ENCODE measurements at places on chromosomes 12 and 14.

DNA sequence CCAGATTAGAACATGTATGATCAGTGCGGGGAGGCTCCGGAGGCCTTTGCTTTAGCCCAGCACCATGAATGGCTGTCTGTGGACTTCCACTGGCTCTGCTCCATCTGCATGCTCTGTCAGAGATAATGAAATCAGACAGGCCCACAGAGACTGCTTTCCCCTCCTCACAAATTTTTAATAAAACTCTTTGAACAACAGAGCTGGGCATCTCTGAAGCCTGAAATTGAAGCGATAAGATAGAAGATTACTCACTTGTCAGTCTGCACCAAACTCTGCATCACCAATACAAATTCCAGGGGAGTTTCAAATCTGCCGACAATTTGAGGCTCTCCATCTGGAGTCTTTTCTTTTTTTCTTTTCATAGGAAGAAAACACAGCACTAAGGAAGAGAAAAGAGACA, 110.0 kb downstream of the DYRK2 start:
- DNase-seq = no peak

DNA sequence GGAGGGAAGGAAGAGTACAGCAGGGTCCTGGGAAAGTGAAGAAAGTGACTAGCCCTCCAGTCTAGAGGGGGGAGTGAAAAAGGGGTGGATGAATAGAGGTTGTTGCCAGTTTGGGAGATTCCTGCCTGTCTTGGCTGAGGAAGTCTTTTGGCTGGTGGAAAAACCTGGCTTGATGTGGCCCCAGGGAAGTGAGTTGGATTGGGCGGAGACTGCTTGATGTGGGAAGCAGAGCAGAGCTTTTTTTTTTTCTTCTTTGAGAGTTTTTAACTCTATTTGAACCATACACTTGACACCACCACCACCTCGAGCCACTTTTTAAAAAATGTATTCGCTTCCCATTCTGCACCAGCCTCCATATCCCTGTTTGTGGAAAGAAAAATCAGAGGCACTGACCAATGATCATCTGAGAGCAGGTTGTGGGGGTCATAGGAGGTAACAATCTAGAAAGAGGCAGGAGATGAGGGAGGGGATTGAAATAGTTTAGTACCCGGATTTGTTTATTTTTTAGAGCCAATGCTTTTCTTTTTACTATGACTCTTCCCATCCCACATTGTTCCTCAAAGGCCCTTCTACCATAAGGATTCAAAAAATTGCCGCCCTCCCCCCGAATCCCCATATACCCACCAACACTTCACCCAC, 690 bp upstream of the DTX3 start:
- no peak for DNase-seq

DNA sequence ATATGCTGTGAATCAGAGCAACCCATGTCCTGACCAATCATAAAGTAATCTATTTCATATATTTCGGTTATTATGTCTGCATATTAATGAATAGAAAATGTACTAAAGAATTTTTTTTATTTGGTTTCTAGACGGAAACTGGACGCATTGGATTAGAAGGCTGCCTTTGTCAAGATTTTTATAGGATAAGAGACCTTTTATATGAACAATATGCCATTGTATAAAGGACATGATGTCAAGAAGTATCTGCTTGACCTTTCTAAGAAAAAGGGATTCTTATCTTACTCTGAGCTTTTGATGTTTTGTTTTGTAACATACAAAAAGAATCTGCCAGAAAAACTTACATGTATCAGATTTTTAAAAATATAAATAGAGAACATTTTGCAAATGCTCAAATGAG, 39.8 kb downstream of the CPSF2 start:
- no peak for DNase-seq

GRCh38 chr12:112941528-112942335, 3.5 kb downstream of the OAS3 start:
- DNase-seq = no peak

DNA sequence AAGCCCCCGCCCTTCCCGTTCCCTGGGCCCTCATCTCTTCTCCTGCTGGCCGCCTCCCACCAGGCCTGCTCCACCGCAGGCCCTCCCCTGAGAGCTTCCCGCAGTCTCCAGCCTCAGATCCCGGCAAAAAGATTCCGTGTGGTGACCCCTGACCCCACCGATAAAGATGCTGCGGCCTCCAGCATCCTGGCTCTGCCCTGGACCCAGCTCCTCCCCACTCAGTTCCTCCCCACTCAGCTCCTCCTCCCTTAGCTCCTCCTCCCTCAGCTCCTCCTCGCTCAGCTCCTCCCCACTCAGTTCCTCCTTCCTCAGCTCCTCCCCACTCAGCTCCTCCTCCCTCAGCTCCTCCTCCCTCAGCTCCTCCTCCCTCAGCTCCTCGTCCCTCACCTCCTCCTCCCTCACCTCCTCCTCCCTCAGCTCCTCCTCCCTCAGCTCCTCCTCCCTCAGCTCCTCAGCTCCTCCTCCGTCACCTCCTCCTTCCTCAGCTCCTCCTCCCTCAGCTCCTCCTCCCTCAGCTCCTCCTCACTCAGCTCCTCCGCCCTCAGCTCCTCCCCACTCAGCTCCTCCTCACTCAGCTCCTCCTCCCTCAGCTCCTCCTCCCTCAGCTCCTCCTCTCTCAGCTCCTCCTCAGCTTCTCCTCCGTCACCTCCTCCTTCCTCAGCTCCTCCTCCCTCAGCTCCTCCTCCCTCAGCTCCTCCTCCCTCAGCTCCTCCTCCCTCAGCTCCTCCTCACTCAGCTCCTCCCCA, 17.0 kb downstream of the NOC4L start:
- no peak for DNase-seq

Measured in cardiac muscle cell (in vitro differentiated cells and primary cell).